ENCODE measurements at places on chromosomes 16 and 17.

- DNase-seq = peak; percentile 94
These were observed 2.9 kb downstream of the RNF213 start for GRCh38 chr17:80263253-80264204.

GRCh38 chr16:83733301-83733700, 74.5 kb upstream of the HSBP1 start:
- no peak for DNase-seq

DNA sequence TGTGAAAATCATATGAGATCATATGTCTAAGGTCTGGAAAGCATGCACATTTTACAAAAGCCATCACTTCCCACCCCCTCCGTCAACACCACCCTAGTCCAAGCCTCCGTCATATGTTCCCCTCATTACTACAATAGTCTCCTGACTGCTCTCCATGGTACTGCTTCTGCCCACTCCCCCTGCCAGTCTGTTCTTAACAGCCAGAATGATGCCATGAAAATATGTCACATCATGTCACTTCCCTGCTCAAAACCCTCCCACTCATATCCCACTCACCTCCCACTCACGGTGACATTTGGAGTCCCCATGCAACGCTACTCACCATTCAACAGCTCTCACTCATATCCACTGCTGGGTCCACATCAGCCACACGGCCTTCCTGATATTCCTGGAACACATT, 432.3 kb downstream of the XYLT1 start:
- DNase-seq = no peak

GRCh38 chr17:2034157-2034556, 4.2 kb downstream of the DPH1 start:
- DNase-seq = no peak

DNA sequence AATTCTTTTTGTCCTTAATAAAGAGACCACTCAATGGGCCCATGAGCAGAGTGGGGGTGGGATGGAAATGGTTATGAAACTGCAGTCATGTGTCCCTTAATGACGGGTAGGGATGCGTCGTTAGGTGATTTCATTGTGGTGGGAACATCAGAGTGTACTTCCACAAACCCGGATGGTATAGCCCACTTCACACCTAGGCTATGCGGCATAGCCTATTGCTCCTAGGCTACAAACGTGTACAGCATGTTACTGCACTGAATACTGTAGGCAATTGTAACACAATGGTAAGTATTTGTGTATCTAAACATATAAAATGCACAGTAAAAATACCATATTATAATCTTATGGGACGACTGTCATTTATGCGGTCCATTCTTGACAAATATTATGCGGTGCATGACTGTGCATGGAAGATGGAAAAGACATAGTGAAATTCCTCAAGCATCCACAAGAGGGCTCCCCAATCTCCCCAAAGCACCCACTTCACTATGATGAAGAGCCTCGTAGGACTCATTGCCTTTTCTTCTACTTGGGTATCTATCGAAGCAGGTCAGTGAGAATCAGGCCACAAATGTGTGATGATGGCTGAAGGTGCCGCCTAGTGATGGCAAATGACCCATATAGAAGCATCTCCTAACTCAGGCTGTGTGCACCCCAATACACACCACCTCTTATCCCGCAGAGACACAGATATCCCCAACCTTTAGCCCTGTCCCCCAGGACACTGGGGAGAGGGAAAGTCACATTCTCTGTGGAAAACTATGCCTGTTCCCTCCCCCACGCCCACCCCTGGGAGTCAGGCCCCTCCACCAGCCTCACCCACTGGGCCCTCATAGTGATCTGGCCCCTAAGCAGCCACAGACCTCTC, 43.5 kb downstream of the TBX21 start:
- DNase-seq = peak; percentile 43

- no peak for DNase-seq
These were observed 11.2 kb upstream of the MTSS2 start for GRCh38 chr16:70696952-70697593.

DNA sequence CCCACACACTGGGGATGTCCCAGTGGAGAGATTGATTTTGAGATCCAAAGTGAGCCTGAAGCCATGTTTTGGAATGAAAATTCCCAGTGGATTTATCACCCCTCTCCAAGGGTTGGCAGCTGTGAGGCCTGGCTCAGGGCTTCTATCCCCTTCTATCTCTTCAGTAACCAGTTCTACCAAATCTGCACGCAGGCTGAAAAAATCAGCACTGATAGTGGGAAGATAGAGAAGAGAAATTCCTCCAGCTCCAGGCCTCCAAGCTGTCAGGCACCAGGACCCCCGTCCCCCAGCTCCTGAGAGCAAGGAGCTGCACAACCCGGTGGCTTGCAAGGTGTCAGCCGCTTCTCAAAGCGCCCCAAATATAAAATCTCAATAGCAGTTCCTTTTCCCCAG, 1.0 kb downstream of the FLOT2 start:
- no peak for DNase-seq

DNA sequence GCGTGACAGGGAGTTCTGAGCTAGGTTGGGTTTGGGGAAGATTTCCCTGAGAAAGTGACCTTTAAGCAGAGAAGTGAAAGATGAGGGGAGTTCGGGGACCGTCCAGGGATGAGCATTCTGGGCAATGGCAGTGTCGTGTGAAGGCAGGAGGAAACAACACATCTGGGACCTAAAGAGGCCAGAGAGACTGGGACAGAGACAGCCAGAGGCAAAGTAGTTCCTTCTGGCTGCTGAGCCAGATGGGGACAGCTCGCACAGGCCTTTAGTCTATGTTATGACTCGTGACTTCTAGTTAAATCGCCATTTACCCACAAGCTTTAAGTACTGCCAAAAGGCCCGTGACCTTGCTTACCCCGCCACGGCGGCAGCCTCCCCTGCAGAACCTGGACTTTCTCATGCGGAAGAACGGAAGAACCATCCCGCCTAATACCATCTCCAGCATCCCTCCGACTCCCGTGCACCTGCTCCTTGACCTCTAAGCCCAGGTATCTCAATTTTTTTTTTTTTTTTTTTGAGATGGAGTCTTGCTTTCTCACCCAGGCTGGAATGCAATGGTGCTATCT, 8.5 kb upstream of the MED11 start:
- no peak for DNase-seq

Data from stimulated activated CD4-positive, alpha-beta T cell treated with anti-CD3 and anti-CD28 coated beads, Interleukin-15, amount 100 ng/mL, for 24 hours (primary cell).